ENCODE measurements at places on chromosomes 12 and 14.

DNA sequence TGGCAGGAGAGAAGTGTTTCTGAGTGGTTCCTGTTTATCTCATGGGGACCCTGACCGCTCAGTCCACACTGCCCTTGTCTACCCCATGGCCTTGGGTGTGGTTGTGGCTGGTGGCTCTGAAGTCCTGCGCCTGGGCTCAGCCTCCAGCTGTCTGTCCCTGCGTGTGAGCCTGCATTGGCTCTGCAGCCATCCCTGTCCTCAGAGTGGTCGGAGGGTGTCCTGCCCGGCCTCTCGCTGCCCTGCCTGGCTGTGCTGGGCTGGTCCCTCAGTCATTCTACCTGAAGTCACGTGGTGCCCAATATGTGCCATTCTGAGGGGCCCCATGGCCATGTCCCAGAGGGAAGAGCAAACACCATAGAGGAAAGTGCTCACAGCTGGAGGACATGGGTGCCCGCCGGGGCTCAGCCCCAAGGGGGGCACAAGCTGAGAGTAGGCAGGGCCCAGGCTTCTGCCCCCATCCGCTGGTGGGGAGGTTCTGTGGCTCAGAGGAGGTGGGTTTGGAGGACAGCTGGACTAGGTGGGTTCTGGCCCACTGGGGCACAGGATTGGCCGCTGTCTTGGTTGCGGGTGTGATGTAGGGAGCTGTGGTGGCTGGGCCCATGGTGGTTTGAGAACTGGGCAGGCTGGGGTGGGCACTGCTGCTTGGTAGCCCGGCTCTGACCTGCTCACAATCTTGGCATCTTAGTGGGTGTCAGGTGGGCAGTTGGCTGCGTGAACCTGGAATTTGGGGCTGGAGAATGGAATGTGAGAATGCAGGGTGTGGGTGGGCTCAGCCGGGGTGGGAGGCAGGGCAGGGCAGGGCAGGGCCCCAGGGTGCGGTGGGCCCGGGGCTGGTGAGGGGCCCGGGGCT, 11.6 kb downstream of the TEDC1 start:
- no peak for DNase-seq

DNA sequence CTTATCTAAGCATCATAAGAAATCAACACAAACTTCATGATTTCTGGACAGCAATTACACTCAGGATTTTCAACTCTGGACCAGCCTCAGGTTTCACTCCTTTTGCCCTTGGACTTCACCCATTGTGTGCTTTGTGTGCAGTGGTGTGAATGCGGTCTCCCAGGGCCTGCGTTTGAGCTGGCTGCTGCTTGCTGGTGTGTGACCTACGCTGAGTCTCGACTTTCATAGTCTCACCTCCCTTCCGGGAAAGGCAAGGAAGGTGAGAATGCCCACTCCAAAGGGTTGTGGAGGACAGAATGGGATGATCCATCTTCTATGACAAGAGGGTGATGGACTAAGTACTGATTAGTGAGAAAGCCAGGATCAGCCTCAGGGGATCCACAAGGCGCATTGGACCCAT, 228.8 kb downstream of the C12orf75 start:
- no peak for DNase-seq

DNA sequence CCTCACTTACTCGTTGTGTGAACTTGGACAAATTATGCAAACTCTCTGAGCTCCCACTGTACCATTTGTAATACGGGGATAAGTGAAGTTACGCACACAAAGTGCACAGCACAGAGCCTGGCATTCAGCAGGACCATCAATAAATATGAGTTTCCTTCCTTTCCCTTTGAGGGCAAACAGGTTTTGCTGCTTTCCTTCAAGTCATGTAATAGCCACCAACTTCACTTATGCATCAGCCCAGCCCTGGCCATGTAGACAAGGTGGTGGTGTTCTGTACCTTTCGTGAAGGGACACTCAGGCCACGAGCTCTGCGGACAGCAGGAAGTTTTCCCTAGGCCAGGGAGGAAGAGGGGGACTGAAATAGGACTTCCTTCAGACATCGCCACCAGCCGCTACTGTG, 272.7 kb downstream of the CACNA1C start:
- DNase-seq, result no peak

- no peak for DNase-seq
These were observed 73.3 kb upstream of the USP44 start for GRCh38 chr12:95624589-95624988.

DNA sequence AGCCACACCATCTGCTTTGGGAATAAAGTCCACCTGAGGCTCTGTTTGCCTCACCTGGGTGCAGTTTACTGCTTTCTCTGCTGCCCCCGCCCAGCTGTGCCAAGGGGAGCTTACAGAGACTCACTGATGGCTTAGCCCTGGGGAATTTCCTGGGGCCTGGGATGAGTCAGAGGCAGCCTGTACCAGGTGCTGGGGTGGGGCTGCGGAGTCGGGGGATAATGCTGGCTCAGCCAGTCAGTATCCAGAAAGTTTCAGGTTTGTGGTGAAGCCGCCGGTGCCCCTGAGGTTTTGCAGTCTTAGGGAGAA, 22.3 kb downstream of the PLEKHG3 start:
- no peak for DNase-seq

GRCh38 chr14:68521961-68522509, 270.8 kb downstream of the ZFP36L1 start:
- no peak for DNase-seq

- DNase-seq, result no peak
These were observed 2.5 kb upstream of the CACNA2D4 start for GRCh38 chr12:1920971-1921370.

All from NCI-H1930 (cell line).